ENCODE measurements at places on chromosomes 12 and 14. TPM values are rescaled to one million over a fixed set of nuclear protein-coding genes. Genes with fewer than 3 reads are reported as not detected.

GRCh38 chr12:87092421-87092820 is 836.2 kb upstream of the MGAT4C start:
- DNase-seq = no peak

GRCh38 chr12:114638790-114639435 is 45.1 kb downstream of the TBX3 start:
- no peak for DNase-seq

GRCh38 chr12:52636189-52636588 is 15.8 kb downstream of the KRT2 start:
- no peak for DNase-seq

DNA sequence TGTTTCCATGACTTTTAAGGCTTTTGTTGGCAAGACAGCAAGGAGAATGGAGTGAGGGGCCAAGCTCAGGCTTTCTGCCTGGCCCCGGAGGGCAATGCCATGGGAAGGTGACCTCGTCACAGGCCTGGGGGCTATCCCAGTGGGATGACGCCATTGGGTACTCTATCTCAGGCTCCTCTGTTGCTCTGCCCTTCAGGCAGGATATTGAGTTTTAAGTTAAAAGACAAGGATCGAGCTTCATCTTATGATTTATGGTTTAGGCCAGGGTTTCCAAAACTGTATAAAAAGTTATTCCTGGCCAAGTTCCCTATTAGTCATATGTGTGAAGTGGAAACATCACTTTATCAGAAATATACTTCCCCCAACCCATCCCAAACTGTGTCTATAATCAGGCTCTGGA is 127.7 kb downstream of the ZFP36L1 start:
- DNase-seq = no peak

DNA sequence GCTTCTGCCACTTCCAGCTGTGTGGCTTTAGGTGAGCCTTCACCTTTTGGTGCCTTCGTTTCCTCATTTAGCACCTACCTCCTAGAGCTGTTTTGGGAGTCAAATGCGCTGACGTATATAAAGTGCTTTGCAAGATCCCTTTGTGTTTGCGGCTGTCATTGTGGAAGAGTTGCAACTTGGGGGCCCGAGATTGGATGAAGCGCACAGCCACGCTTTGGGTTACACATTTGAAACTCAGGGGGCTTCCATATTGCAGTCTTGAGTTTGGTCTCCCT is 636 bp upstream of the ARL6IP4 start:
- DNase-seq = no peak

DNA sequence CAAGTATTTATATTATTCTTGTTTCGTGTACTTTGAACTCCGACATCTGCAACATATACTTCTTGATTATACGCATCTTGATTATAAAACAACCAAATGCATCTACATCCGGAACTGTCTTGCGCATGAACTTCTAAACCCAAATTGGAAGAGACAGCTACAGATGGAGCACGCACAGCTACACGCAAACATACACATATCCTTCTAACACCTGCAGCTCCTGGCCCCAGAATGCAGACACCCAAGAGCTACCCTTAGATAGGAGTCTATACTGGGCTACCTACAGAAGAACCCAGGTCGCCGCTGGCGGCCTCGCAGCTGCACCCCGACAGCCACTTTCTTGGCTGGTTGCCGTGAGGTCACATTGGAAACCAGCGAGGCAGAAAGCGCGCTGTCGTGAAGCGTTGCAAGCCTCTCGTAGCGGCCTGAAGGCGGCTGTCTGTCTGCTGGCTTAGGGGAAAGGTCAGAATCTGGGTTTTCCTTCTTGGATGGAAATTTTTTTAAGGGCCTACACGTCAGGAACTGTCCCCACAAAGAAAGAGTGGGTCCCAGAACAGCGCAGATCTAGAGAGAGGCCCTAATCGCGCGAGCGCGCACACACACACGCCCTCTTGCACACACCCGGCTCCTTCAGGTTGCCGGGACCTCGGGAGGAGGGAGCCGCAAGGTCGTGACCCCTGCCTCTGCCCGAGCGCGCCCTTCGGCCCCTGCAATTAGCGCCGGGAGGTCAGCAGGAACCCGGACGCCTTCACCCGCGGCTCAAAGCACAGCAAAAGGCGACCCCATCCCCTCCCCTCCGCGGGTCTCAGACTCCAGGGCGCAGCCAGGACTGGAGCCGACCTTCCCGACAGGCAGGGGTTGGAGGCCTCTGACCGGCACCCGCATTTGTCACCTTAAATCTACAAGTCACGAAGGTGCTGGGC is 17.0 kb downstream of the TBX3 start:
- no peak for DNase-seq

DNA sequence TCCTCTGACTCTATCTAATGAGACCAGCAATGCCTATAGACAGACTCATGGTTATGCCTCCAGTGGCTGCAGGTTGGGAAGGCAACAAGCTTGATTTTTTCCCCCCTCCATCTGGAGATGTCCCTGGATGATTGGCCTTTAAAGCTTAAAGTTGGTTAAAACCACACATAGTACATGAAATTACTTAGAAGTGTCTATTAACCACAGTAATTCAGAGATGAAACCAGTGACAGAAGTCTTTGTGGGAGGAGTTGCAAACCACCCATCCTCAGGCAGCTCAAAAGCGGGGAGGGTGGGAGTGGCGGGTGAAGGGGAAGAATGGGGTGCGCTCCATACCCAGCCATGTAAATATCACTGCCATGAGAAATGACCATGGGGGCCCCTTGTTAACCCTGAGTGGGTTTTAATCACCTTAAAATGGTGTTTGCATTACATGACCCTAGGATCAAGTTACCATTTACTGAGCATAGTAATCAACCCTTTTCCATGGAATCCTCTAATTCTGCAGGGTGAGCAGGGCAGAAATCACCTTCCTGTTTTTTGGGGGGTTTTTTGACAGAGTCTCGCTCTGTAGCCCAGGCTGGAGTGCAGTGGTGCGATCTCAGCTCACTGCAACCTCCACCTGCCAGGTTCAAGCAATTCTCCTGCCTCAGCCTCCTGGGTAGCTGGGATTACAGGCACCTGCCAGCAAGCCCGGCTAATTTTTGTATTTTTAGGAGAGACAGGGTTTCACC is 133.5 kb downstream of the FOXN3 start:
- DNase-seq = no peak

DNA sequence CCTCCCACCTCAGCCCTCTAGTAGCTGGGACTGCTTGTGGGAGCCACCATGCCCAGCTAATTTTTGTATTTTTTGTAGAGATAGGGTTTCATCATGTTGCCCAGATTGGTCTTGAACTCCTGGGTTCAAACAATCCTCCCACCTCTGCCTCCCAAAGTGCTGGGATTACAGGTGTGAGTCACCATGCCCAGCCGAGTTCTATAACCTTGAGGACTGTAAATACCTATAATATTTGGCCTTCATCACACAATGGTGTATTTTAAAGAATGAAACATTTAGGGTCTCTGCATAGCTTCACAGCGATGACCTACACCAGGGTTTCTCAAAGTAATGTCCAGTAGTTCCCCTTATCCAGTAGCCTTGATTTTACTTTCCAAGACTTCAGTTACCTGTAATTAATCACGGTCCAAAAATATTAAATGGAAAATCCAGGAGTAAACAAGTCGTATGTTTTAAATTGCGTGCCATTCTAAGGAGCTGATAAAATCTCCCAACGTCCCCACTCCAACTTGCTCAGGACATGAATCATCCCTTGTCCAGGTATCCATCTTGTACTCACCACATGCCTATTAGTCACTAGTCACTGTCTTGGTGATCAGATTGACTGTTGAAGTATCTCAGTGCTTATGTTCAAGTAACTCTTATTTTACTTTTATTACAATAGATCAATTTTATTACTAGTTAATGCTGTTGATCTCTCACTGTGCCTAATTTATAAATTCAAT is 368.2 kb downstream of the BTG1 start:
- no peak for DNase-seq

DNA sequence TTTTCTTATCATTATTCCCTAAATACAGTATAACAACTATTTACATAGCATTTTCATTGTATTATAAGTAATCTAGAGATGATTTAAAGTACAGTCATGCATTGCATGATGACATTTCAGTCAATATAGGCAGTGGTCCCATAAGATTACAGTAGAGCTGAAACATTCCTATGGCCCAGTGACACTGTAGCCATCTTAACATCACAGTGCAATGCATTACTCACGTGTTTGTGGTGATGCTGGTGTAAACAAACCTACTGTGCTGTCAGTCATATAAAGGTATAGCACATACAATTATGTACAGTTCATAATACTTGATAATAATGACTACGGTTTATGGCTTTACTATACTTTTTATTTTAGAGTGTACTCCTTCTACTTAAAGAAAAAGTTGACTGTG is 13.3 kb downstream of the LLPH start:
- no peak for DNase-seq

DNA sequence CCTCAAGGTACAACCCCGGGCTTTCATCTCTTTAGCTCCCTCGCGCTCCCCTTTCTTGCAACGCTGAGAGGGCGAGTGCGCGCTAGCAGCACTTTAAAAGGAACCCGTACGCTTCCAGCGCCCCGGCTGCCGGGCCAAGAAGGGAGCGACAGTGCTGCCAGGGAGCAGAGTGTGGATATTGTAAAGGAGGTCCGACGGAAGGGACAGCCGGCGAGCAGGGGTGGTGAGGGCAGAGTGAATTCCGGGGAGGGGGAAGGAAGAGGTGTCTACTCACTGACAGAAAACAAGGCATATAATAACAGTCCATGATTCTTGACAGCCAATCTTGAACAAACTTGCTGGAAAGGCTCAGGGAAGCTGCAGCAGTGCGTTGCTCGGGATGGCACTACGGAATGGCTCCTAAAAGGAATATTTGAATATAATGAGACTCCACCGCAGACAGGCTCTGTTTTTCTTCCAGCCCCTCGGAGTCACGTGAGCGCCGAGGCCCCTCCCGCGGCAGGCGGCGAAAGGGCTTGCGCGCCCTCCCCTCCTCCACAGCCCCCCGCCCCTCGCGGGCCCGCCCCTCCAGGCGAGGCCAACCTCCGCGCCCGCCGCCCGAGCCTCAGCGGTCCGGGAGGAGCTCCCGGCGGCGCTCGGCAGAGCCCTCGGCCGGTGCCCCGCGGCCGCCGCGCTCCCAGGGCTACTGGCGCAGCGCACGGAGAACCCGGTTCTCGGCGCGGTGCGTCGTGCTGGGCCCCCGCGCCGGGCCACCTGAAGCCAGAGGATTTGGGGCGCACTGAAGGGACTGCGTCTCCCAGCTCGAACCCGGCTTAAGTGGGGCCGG is 3.4 kb downstream of the BMP4 start:
- peak; percentile 32 for DNase-seq

- no peak for DNase-seq
Observed at GRCh38 chr12:107134558-107134957, 41.2 kb upstream of the CRY1 start.

DNA sequence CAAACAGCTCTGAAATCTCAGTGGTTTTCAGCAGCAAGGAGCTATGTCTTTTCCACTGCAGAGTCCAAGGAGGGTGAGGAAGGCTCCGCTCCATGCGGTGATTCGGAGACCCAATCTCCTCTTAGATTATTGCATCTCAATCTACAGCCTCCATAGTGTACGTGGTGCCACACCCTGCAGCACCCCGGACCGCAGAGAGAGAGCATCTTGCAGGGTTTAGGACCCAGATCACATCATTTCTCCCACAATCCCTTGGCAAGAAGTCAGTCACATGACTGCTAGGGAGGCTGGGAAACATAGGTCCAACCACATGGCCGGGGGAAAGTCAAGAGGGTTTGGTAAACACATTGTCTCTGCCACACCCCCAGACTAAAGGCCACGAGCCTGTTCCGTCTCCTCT is 209.4 kb upstream of the TMEM132C start:
- DNase-seq = no peak

GRCh38 chr12:113908584-113909100 is 57.5 kb downstream of the RBM19 start:
- no peak for DNase-seq

- no peak for DNase-seq
Observed at GRCh38 chr12:25372969-25373817, 122.5 kb upstream of the KRAS start.

DNA sequence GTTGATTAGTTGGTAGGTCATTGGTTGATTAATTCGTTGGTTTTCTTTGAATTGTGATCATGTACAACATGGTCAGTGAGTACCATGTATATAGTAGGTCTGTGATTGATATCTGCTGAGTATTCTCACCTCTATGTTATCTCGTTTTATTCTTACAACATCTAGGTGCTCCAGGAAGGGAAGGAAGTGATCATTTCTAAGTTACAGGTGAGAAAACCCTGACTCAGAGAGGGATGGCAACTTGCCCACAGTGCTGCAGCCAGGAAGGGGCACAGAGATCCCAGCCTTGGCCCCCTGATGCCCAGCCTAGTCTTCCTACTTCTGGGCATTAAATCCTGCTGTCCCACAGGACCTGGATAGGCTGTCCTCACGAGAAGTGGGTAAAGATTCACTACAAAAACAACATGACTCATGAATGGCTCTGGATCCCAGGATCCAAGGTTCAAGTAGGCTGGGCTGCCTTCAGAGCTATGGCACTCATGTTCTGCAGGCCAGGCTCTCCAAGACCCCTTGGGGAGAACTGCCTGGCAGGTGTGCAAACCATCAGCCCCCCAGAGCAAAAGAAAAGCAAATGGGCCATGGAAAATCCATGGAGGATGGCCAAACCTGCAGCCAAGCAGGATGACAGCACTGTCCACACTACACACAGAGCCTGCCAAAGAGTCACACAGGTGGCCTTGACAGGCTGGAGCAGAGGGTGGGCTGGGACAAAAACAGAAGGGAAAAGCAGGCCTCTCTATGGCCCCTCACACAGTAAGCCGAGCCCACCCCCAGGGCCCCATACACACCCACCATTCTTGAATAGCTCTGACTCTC is 146.2 kb downstream of the BCL11B start:
- no peak for DNase-seq

DNA sequence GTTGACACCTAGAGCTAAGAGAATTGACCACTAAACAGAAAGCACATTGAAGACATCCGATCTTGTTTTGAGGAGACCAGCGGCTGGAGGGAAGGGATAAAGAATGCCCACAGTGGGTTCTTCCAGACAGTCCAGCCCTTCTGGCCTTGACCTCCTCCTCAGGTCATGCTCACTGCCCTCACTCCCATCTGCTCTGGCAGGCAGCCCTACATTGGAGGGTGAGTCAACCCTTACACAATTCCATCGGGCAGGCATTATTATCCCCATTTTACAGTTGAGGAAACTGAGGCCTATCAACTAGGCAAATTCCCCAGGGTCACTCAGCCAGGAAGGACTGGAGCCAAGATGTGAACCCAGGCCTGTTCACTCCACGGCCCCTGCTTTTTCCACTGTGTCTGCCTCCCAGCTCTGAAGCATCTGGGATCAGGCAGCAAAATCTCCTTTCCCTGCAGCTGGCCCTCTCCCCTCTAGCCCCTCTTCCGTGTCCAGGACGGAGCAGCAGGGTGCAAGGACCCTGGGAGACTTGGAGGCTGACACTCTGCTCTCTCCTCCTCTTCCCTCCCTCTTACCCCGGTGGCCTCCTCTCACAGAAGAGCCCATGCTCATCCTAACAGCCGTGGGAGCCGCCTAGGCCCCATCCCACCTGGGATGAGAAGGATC is 5.3 kb downstream of the SCNN1A start:
- DNase-seq = no peak

The AKAP5 gene
- polyA plus RNA-seq = 0.77 TPM

The POU6F1 gene
- 3.1 TPM for polyA plus RNA-seq

The NAA25 gene
- polyA plus RNA-seq = 17.9 TPM

The CYP27B1 gene
- polyA plus RNA-seq = 0.22 TPM

The IAPP gene
- not detected for polyA plus RNA-seq

Measured in AG04450 (cell line).